ENCODE measurements at places on chromosomes 13 and 19. TPM values are rescaled to one million over a fixed set of nuclear protein-coding genes. Genes with fewer than 3 reads are reported as not detected.

GRCh38 chr19:3682741-3683404 is 17.4 kb downstream of the PIP5K1C start:
- DNase-seq: no peak

DNA sequence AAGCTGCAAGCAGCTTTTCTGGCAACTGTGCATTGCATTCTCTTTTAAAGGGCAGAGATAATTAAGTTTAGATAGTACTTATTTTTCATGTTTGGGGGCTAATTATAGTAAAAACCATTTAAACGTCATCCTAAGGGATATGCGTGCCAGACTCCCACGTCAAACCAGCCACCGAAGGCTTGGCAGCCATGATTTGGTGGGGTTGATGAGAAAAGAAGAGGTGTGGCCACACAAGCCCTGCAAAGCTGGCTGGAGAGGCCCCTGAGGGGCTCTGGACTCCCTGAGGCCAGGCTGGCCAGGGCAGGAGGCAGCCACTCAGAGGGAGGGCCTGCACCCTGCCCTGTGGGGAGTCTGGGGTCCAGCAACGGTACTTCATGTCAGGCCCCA is 17.5 kb downstream of the PEPD start:
- DNase-seq: no peak

GRCh38 chr13:25168790-25169189 is 3.3 kb downstream of the AMER2 start:
- DNase-seq: no peak

- DNase-seq: no peak
Measured at GRCh38 chr13:36858290-36858689, 39.3 kb downstream of the RFXAP start.

The NCLN gene
- total RNA-seq: 16.0 TPM

The YJEFN3 gene
- total RNA-seq: 0.71 TPM

GRCh38 chr13:43166644-43167457 is 143.5 kb downstream of the DNAJC15 start:
- DNase-seq: no peak

GRCh38 chr19:6668691-6669090 is 1.3 kb downstream of the TNFSF14 start:
- DNase-seq: no peak

GRCh38 chr19:44876930-44877535 is 14.0 kb upstream of the TOMM40 start:
- DNase-seq: no peak

The NCAN gene
- not detected for total RNA-seq

- DNase-seq: no peak
Measured at GRCh38 chr13:33537026-33537425, 251.5 kb upstream of the STARD13 start.

GRCh38 chr13:58254943-58255342 is 623.4 kb downstream of the PCDH17 start:
- DNase-seq: no peak

DNA sequence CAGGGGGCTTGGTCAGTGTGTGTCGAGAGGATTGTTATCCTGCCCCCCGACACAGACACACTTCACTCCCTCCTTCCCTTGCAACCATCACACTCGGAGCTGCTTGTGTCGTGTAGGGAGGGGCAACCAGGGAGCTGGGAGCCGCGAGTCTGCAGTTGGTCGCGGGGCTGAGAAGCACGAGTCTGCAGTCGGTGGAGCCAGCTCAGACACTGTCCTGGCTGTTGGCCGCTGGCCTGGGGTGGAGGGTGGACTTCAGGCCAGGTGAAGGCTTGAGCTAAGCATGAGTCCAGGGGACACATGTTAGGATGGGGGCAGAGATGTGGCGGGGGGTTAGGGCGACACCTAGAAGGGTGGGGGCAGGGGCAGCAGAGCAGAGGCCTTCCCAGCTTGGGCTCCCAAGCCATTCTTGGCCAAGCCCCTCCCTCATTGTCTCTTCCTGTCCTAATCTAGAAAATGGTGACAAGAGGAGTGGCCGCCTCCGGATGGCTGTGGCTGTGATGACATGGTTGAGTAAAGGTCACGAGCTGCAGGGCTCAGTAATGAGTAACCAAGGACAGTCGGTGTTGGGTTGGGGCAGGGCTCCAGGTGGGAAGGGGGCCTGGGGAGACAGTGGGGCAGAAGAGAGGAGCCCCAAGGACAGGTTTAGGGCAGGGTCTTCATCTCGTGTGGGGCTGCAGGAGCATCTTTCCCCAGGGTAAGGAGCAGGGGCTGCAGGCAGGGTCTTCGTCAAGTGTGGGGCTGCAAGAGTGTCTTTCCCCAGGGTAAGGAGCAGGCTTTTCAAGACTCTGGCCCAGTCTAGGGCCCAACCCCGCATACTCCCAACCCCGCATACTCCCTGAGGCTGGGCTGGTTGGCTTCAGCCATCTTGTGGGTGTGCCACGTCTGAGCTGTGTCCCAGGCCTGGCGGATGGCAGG is 8.6 kb downstream of the PPP5C start:
- peak; percentile 51 for DNase-seq

The SLITRK5 gene
- total RNA-seq: 0.66 TPM

DNA sequence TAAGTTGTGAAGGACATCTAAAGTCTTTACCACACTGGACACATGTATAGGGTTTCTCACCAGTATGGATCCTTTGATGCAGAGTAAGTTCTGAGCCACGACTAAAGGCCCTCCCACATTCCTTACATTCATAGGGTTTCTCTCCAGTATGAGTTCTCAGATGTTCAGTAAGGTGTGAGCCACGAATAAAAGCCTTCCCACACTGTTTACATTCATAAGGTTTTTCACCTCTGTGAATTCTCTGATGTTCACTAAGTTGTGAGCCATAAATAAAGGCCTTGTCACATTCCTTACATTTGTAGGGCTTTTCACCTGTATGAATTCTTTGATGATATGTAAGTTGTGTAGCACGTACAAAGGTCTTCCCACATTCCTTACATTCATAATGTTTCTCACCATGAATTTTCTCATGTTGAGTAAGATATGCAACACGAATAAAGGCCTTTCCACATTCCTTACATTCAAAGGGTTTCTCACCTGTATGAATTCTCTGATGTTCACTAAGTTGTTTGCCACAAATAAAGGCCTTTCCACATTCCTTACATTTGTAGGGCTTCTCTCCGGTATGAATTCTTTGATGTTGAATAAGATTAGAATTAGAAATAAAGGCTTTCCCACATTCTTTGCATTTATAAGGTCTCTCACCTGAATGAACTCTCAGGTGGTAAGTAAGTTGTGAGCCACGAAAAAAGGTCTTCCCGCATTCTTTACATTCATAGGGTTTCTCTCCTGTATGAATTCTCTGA is 29.8 kb downstream of the ZNF571 start:
- DNase-seq: no peak

DNA sequence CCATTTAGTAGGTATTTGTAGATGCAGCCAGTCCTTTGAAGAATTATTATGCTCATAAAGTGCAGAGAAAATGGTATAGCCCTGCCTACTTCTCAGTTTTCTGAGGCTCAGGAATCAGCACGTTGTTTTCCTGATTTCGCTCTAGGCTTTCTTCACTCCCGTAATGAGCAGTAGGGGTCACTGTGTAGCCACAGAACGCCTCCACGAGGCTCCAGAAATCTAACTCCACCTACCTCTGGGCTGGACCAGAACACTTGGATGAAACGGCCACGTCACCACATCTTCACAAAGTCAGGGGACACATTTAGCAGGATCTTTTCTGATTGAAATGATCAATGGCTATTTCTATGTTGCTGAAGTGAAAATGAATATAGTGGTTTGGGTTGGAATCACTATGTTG is 49.8 kb upstream of the GTF3A start:
- peak; percentile 78 for DNase-seq

- DNase-seq: no peak
Measured at GRCh38 chr13:113358653-113359190, 5.2 kb downstream of the GRTP1 start.

The SHISA7 gene
- total RNA-seq: 0.36 TPM

GRCh38 chr19:47699360-47699917 is 13.8 kb upstream of the EHD2 start:
- DNase-seq: no peak

The FAM174C gene
- 24.7 TPM for total RNA-seq

The IZUMO2 gene
- not detected for total RNA-seq

DNA sequence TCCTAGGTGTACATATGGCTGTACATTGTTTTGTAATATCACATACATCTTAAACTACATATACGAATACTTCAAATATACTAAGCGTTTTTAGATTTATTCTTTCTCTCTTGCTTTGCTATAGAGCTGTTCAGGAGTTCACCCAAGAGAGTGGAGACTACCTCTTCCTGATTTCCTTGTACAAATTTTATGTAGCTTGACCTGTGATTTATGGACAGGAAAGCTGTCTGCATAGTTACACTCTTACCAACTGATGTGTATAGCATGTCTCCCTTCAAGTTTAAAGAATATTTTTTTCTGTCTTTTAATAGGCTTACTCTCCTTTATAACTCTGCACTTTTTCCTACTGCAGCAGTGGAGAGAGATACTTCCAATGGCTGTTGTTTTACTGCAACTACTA is 428.7 kb downstream of the NDFIP2 start:
- DNase-seq: no peak

- no peak for DNase-seq
Measured at GRCh38 chr19:23901360-23901759, 13.3 kb upstream of the ZNF726 start.

- no peak for DNase-seq
Measured at GRCh38 chr13:92415781-92416180, 810.8 kb upstream of the GPC6 start.

DNA sequence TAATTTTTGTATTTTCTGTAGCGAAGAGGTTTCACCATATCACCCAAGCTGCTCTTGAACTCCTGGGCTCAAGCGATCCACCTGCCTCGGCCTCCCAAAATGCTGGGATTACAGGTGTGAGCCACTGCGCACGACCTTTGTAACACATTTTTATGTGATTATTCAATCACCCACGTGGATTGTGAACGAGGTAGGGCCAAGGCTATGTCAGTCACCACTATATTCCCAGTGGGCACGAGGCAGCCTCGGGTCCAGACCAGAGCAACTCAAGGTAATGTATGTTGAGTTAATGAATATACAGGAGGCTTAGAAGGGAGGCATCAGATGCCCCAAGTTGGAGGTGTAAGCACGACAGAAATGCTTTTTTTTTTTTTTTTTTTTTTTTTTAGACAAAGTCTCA is 8.9 kb downstream of the PTGIR start:
- DNase-seq: no peak

Data from sigmoid colon (tissue), 7 donors.